Ammon's horn (tissue), 1 donor: ENCODE measurements at places on chromosomes 7 and 10.

GRCh38 chr10:71809628-71810027 is 36.3 kb upstream of the VSIR start:
- no peak for DNase-seq

GRCh38 chr10:25933653-25934608 is at the start of gene MYO3A:
Gene MYO3A, plus strand, starts transcription at chr10:25934229. Its CDS starts 17,882 bp downstream, at chr10:25952111.
- no peak for DNase-seq

GRCh38 chr10:62037890-62038608 is 136.6 kb downstream of the ARID5B start:
- DNase-seq, result no peak

DNA sequence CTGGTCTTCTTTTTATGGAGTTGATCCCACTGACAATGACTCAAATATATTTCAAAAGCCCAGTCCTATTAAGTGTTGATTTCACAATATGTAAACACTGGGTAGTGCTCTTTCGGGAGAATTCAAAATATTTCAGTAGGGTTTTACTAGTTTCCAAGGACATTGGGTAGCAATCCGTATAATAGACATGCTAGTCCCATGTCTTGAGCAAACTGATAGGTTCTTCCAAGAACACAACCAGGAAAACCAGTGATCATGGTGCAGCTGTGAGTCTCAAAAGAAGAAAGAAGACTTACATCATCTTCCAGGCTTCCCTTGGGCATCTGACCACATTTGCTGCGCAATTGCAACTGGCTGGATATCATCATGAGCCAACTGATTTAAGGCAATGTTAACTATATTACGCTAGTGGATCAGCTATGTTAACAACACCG is 59.3 kb upstream of the APBB1IP start:
- no peak for DNase-seq

DNA sequence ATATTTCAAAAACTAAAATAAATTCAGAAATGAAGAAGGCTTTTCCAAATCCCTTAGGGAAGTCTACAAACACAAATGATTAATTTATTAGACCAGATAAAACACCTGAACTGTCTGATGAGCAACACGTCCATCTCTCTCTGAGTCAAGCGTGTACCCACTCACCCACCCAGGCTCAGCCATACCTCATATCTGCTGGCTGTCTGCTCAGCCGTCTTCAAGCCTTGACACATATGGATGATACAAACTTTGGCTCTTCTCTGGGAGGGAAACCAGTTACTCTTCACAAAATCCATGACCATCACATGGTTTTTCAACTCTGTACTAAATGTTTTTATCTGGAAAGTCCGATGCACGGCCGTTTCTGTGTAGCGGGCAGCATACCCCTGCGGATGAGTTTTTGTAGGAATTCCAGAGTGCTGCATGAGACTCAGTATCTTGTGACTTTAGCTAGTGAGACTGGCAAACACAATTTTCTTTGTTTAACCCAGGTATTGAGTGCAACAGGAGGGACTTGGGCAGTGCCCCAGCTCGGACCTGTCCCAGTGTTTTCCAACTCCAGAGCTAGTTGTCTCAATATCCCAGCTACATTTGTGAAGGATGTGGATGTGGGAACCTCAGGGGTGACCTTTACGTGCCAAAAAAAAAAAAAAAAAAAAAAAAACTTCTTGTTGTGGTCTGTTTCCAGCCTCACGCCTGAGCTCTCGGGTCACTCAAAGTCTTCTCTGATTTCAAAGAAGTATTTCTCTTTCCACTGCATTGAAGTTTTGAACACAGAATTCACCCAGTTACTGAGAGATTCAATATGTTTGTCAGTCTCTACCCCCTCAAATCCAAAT is at the start of gene C10orf90:
Gene C10orf90, minus strand, starts transcription at position 638 of the 839 bp plus-strand sequence. Its CDS starts 213 bp downstream, at position 425.
- DNase-seq, result no peak

DNA sequence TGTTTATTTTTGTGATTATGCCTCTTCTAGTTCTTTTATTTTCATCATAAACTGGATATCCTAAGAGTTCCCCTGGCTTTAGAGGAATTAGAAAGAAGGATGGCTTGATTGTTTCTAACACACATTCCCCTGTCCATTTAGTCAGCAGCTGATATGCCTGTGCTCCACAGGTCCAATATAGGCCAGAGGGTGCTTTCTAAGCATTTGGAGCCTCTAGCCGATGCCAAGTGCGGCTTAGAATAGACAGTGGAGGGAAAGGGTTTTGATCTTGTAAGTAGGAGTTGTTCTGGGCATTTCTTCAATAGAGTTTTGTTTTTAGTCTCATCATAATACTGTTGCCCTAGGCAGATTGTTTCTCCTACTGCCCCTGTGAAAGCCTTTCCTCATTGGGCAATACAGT is 6.6 kb downstream of the CYP3A43 start:
- no peak for DNase-seq

GRCh38 chr7:116357781-116358670 is 141.5 kb upstream of the CAV2 start:
- DNase-seq, result no peak

- DNase-seq, result peak; percentile 63
Observed at GRCh38 chr10:132836832-132837540, 51.0 kb upstream of the NKX6-2 start.

DNA sequence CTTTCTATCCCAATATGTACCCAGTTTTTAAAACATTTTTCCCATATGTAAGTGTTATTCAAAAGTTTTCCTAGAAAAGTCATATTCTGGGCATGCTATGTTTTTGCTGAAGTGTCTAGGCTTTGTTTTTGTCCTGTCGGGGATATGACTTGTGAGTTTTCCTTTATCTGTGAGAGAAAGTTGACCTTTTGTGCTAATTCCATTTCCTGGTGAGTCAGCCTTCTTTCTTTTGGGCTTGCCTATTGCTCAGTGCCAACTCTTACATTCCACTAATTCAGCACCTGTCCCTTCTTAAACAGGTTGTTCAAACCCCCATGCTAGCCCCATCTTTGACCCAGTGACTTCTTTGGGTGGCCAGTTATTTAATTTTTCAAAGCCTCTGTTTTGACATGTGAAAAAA is 146.2 kb downstream of the AHR start:
- no peak for DNase-seq

- DNase-seq, result no peak
Observed at GRCh38 chr10:31374146-31374696, 55.2 kb downstream of the ZEB1 start.

- DNase-seq, result no peak
Observed at GRCh38 chr10:132392811-132393694, 3.9 kb upstream of the PWWP2B start.

DNA sequence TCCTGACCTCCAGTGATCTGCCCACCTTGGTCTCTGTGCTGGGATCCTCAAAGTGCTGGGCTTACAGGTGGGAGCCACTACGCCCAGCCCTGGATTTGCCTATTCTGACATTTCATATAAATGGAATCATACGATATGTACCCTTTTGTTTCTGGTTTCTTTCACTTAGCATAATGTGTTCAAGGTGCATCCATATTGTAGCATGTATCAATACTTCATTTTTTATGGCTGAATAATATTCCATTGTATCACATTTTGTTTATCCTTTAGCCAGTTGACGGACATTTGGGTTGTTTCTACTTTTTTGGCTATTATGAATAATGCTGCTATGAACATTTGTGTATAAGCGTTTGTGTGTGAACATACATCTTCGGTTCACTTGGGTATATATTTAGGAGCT is 4.8 kb upstream of the HILPDA start:
- no peak for DNase-seq

DNA sequence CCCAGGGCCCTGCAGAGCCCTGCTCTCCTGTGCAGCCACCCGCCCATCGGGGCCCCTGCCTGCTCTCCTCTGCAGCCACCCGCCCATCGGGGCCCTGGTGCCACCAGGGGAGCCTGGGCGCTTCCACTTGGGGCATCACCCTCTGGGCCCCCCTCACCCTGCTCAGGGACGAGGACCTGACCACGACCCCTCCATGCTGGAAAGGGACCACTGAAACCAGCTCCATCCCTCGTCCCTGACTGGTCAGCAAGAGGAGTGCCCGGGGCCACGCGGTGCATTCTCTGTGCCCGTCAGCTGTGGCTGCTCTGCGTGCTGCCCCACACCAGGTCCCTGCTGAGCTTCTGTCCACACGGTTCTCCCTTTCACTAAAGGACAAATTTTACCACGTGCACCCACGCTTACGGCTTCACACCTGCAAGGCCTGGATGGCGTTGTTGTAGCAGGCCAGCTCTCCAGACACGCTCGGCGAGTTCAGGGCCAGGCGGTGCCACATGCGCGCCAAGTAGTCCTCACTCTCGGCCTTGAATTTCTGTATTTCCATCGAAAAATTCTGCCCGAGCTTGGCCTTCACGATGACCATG is 57.6 kb downstream of the CFAP46 start:
- DNase-seq, result no peak

- DNase-seq, result no peak
Observed at GRCh38 chr7:120926943-120927346, 23.6 kb upstream of the ING3 start.

GRCh38 chr7:50379539-50379938 is 70.6 kb downstream of the FIGNL1 start:
- DNase-seq, result no peak

- no peak for DNase-seq
Observed at GRCh38 chr7:103636153-103636552, 190.1 kb upstream of the SLC26A5 start.

DNA sequence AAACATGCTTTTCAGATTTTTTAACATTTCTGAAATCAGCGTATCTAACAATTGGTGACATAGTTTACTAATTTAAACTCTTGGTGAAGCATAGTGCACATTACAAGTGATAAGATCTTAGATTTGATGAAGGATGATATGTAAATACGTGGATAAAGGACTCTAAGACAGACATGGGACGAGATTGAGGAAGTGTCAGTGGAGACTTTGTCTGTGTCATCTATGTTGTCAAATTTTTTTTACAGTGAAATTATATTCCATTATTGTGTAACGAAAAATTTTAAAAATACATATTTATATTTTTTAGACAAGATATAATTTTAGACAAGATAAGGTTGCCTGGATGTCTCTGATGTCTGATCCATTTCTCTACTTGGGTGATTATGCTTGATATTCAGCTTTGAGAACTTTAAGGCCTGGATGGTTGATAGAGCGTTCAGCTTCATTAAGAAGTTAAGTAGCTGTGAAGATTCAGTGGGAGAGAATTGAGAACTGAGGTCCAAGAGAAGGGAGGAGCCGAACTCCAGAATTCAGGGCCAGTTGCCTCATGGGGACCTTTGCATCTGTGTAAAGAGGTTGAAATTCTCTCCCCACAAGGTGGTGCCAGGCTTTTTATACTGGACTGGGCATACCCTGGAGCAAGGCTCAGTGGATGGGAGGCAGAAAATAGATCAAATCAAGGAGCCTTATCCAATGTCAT is 62.7 kb downstream of the KAT6B start:
- DNase-seq, result peak; percentile 22

DNA sequence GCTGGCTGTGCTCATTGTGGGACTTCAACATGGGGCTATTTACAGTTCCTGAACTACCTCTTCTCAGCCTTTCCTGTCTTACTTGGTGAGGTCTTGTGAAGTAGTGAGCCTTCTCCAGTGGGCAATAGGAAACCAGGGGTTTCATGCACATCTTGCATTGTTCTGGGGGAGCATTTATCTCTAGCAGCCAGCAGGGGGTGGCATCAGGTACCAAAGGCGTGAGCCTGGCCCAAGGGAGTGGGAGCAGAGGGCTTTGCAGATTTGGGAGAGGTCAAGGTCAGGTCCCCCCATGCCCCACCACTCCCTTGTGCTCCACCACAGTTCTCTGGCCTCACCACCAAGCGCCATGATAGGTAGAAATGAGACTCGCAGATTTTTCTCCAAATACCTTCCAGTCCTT is 85.4 kb upstream of the NPTX2 start:
- DNase-seq, result no peak

- no peak for DNase-seq
Observed at GRCh38 chr7:99129001-99129400, 14.9 kb downstream of the SMURF1 start.

GRCh38 chr10:125795128-125795527 is 19.5 kb upstream of the MMP21 start:
- peak; percentile 95 for DNase-seq

DNA sequence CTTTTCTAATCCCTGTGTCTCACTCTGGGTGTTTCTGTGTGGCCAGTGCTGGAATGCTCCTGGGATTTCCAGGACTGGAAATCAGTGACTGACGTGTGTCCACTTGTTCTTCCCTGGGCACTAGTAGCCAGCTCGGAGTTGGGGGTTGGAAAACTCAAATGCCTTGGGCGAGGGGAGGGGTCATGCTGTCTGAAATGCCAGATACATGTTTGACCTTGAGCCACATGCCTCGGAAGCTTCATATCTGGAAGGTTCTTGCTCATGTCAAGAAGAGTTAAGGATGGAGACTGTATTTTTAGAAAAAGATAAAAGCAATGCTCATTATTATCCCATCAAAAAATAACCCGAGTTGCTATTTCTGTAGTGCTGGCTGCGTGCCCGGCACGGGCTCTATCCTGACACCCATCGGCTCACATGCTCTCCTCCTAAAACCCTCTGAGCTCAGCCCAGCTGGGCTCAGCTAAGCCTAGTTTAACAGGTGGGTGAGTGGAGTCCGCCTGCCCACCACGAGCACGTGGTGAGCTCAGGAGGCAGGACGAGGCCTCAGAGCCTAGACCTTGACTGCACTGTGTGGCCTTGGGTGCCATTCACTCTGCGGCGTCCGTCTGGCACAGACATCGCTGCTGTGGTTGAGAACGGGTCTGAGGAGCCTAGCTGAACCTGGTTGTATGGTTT is 6.4 kb downstream of the DPYSL4 start:
- DNase-seq, result no peak

GRCh38 chr7:108018668-108019067 is 15.7 kb upstream of the LAMB1 start:
- DNase-seq, result no peak

GRCh38 chr7:76224695-76225094 is 23.0 kb downstream of the SRRM3 start:
- no peak for DNase-seq

GRCh38 chr10:75746356-75746755 is 314.9 kb downstream of the LRMDA start:
- DNase-seq, result no peak

- DNase-seq, result no peak
Observed at GRCh38 chr7:47580811-47581331, 1.0 kb downstream of the TNS3 start.

DNA sequence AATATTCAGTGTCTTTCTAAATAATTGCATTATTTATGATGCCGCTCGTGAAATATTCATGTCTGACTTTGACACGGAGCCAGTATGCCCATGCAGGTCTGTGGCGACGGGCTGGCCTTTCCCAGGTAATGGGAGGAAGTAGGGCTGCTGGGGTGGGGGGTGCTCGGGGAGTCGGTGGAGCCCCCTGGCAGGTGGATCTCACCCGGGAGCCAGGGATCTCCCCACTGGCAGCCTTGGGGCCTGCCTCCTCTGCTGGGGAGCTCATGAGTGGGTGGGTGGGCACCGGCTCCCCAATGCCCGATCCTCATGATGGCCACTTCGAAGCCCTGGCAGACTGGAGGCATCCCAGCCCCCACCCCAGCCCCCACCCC is 52.8 kb downstream of the PWWP2B start:
- DNase-seq, result no peak

DNA sequence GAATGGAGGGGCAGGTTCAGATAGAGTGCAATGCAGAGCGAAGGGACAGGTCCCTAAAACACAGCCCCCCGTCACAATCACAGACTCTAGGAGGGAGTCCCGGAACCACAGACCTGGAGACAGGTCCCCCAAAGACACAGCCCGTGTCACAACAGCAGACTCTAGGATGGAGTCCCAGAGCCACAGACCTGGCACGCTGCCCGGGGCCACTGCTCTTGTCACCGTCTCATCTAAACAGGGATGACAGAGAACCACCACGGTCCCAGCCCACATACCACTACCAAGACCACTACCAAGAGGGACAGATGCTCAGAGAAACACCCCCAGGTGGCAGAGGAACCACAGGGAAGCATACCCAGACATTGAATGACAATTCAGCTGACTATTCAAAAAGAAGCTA is 183.9 kb downstream of the TCERG1L start:
- no peak for DNase-seq

- DNase-seq, result no peak
Observed at GRCh38 chr7:25908154-25908949, 243.6 kb upstream of the NFE2L3 start.
